ENCODE measurements at places on chromosomes 6 and 20. TPM values are rescaled to one million over a fixed set of nuclear protein-coding genes. Genes with fewer than 3 reads are reported as not detected.

The SAPCD1 gene
- total RNA-seq = 12.2 TPM

The TREM1 gene
- 0.62 TPM for total RNA-seq

DNA sequence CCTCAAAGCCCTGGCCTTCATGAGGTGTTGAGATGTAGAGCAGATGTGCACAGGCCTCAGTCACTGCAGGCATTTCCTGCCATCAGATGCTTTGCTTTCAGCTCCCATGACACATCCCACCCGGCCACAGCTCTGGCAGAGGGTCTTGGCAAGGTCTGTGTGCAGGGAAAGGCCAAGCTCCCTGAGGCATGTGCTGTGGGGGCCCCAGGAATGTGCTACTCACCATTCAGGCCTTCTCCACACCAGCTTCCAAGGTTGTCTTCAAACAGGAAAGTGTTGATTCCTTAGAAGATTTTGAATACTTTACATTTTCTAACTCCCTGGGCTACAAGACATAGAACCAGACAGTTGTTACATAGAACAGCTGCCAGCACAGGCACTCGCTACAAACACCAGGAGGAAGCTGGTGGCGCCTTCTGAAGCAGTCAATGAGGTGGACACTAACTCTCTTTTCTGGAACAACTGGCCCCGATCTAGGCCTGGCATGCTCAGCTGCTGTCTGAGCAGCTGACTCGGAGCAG, 27.8 kb downstream of the CASS4 start:
- H3K27ac ChIP-seq = peak overlapping the region; percentile 92
- no peaks in the 10 kb centered on the region for H3K27me3 ChIP-seq
- peaks cover 32% of the 10 kb centered on the region for H3K4me1 ChIP-seq
- peak; percentile 37 for DNase-seq

DNA sequence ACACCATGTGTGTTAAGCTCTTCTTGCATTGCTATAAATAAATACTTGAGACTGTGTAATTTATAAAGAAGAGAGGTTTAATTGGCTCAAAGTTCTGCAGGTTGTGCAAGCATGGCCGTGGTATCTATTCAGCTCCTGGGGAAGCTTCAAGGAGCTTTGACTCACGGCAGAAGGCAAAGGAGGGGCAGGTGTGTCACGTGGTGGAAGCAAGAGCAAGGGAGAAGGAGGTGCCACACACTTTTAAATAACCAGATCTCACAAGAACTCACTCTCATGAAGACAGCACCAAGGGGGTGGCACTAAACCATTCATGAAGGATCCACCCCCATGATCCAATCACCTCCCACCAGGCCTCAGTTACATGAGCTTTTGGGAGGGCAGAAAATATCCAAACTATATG, 193.7 kb downstream of the ERMARD start:
- H3K36me3 ChIP-seq = no peaks in the 10 kb centered on the region
- H3K4me1 ChIP-seq = no peaks in the 10 kb centered on the region
- no peak overlapping the region for H3K27ac ChIP-seq
- H3K4me3 ChIP-seq = no peak overlapping the region
- peaks cover 13% of the 10 kb centered on the region for H3K27me3 ChIP-seq

DNA sequence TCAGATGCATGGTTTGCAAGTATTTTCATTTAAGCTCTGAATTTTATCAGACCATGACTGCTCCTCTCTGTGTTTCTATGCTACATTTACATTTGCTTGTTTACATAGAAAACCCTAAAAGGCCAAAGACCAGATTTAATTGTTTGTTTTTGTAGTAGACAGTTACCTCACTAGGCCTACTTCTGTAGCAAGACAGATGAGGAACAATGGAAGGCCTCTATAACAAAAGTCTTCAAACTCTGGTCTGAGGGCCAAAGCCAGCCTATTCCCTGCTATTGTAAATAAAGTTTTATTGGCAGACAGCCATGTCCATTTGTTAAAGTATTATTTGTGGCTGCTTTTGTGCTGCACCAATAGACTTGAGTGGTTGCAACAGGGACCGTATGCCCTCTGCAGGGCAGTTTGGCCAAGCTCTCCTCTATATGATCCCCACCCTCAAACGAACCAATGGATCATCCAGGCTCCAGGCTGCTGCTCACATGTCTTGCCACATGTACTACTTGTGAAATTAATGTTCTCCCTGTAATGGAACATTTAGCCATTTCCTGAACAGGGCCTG, 182.0 kb downstream of the DOK5 start:
- H3K4me1 ChIP-seq = no peaks in the 10 kb centered on the region
- H3K27me3 ChIP-seq = peaks cover 8% of the 10 kb centered on the region
- no peak overlapping the region for H3K27ac ChIP-seq
- H3K36me3 ChIP-seq = no peaks in the 10 kb centered on the region

GRCh38 chr6:9233226-9233625, 797.9 kb upstream of the SLC35B3 start:
- H3K4me1 ChIP-seq = no peaks in the 10 kb centered on the region
- DNase-seq = no peak
- no peaks in the 10 kb centered on the region for H3K36me3 ChIP-seq
- H3K27me3 ChIP-seq = no peaks in the 10 kb centered on the region
- no peak overlapping the region for H3K27ac ChIP-seq

- H3K36me3 ChIP-seq = peaks cover 5% of the 10 kb centered on the region
- H3K4me1 ChIP-seq = peaks cover 22% of the 10 kb centered on the region
- H3K27ac ChIP-seq = peak overlapping the region; percentile 99
- peak; percentile 20 for DNase-seq
- H3K4me3 ChIP-seq = peak overlapping the region; percentile 60
Measured at GRCh38 chr6:73579851-73580246, 59.0 kb upstream of the EEF1A1 start.

DNA sequence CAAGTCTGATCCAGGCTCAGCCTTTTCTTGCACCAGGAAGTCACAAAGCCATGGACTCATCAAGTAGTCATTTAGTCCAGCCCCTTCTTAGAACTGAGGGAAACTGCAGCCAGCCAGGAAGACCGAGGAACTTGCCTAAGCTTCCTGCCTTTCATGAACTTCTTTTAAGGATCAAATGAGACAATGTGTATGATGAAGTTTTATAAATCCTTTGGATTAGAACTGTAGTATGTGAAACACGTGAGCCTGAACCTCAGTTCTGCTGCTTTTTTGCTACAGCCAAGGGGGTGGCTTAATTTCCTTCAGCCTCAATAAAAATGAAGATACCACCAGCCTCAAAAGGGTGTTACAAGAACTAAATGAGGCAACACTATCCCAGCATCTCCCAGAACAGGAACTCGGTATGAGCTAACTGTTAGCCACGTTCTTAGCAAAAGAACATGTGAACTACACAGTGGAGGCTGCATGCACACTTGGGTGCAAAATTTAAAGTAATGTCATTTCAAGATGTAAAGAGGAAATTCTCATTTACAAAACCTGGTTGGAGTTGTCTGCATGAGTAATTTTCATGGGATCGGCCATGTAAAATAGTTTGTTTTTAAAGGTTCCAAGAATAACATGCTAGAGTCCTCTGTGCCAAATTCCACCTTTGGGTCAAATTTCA, 76.0 kb upstream of the TBC1D7 start:
- DNase-seq = no peak
- peaks cover 7% of the 10 kb centered on the region for H3K4me1 ChIP-seq
- H3K4me3 ChIP-seq = no peak overlapping the region
- no peak overlapping the region for H3K27ac ChIP-seq

The SLC22A16 gene
- not detected for total RNA-seq

The BCL2L1 gene
- 121 TPM for total RNA-seq

DNA sequence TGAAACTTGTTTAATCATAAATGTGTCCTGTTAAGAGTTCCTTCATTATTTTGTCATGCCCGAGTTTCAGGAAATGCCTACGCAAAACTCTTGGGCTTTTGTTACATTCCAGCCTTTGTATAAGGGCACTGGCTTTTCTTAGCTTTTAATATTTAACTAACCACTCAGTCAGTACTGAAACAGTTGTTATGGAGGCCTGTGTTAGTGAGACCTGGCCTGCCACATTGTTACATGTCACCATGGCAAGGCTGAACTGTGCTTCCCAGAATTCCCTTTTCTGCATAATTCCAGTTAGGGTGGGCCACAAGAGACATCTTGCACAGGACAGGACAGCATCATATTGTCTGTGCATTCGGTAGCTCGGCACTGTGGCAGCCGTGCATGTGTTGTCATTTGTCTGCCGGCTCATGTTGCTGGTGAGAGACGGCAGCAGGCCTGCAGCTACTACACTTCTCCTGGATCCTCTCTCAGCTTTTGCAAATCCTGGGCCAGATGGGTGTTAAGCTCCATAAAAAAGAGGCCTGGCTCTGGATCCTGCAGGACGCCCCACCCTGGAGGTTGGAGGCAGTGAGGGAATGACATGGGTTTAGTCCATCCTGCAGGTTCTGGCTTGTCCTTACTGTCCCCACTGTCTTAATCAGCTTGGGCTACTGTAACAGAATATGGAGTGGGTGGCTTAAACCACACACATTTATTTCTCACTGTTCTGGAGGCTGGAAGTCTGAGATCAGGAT, 128.8 kb upstream of the DTNBP1 start:
- no peak overlapping the region for H3K27ac ChIP-seq
- H3K4me1 ChIP-seq = no peaks in the 10 kb centered on the region
- H3K4me3 ChIP-seq = no peak overlapping the region
- H3K27me3 ChIP-seq = peaks cover 5% of the 10 kb centered on the region
- no peak for DNase-seq

GRCh38 chr6:121771937-121772720, 336.7 kb downstream of the GJA1 start:
- DNase-seq = no peak
- H3K27ac ChIP-seq = no peak overlapping the region
- H3K36me3 ChIP-seq = no peaks in the 10 kb centered on the region
- H3K4me1 ChIP-seq = peaks cover 14% of the 10 kb centered on the region

The GGTLC1 gene
- total RNA-seq = not detected

- H3K4me1 ChIP-seq = peaks cover 80% of the 10 kb centered on the region
- DNase-seq = peak; percentile 46
- H3K4me3 ChIP-seq = peak overlapping the region; percentile 75
- H3K27me3 ChIP-seq = no peaks in the 10 kb centered on the region
Measured at GRCh38 chr6:142906945-142907470, 38.0 kb downstream of the HIVEP2 start.

The PHACTR3 gene
- not detected for total RNA-seq

GRCh38 chr6:583116-583515, 73.8 kb downstream of the HUS1B start:
- H3K36me3 ChIP-seq = no peaks in the 10 kb centered on the region
- H3K4me1 ChIP-seq = peaks cover 21% of the 10 kb centered on the region
- no peaks in the 10 kb centered on the region for H3K27me3 ChIP-seq
